ENCODE measurements at places on chromosomes 4 and X.

DNA sequence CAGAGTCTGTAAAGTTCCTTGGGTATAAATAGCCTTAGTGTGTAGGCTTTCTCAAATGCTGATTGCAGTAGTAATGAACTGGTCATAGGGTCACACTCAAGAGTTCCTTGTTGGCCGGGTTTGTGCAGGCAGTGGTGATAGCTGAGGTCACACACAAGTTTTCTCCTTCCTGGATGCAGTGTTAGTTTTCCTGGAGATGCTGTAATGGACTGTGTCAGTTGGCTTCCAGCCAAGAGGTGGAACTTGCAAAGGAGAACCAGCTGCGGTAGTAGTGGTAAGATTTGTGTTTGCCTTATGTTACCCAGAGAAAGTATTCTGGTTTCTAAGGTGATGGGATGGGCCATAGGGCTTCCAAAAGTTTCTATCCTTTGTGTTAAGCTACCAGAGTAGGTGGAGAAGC is 409.8 kb upstream of the FRG1 start:
- DNase-seq, result no peak

DNA sequence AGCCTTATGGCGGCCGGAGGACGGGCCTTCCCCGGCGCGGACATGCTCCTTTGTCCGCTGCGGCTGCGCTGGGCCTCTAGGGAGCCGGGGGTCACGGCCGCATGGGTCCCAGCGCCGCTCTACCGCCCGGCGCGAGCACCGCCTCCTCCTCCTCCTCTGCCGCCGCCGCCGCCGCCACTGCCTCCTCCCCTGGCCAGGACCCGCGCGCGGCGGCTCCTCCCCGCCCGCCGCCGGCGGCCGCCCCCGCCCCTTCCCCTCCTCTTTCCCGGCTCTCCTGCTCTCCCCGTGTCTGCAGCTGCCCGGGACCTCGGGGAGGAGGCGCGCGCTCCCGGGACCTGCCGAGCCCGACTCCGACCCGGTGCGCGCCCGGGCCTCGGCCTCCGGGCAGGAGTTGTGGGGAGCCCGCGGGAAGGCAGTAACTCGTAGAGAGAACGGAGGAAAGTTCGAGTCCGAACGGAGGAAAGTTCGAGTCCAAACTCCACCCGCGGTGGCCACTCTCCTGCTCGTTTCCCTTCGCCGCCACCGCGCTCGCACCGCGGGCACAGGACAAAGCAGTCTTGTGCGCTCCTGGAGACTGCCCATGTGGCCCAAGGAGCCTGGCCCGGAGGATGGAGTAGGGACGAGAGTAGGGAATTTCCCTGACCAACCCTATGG is at the start of gene ADGRA3:
ADGRA3 (minus strand) TSS at position 179 of the 654 bp plus-strand sequence. CDS start 282 bp downstream, outside the sequence.
- DNase-seq, result peak; percentile 21

- DNase-seq, result no peak
Observed at GRCh38 chr4:6110681-6111353, 89.5 kb downstream of the JAKMIP1 start.

- DNase-seq, result no peak
Observed at GRCh38 chrX:38431525-38431924, 79.1 kb downstream of the OTC start.

GRCh38 chr4:826508-827208 is 729 bp upstream of the CPLX1 start:
- no peak for DNase-seq

DNA sequence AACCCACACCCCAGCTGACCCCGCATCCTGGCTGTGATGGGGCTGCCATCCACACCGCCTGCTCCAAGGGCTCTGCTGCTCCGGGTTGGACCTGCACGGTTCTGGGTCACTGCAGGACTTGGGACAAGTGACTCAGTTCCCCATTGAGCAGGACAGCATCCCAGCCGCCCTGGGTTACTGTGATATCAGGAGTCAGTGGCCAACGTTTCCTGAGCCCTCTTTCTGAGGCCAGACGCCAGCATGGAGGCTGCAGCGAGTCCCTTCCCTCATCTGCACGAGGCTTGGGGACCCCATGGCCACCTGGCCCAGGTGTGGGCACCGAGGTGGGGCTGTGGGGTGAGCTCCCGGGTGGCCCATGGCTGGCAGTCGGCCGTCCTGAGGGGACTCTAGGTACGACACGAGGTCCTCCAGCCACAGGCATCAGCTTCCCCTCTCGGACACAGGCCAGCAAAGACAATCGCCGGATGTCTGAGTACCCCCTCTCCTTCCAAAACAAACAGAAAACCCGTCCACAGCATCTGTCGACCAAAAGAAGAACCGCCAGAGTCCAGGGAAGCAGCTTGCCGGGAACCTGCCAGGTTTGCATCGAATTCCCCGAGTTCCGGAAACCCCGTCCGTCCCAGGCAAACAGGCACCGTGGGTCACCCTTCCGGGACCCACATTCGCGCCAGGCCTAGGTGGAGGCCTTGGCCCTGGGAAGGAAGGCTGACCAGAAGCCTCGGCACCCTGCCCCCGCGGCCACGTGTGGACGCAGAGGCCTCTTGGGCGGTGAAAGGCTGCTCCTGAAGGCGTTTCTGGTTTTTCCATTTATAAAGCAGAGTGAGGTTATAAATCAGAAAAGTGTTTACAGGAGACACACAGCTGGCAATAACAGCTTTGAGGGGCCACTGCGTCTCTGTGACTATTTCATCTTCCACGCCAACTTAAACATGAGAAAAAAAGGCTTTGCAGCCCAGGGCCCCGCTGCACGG is 136.0 kb downstream of the FAM53A start:
- DNase-seq, result no peak

DNA sequence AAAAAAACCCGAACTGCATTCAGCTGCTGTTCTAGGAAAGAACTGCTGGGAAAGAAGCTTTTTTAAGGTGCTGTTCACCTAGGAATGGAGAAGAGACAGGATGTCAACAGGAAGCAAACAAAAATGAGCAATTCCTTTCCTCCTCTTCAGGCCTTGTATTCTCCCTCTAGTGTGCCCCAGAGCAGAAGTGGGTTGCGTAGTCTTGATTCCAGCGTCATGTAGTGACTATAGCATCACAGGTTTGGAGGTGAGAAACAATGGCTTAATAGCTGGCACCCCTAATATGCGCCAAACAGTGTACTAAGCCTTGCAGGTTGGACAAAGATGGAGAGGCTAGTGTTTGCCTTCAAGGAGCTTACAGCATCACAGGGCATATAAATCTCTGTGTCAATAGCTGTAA is 146.3 kb upstream of the LCORL start:
- no peak for DNase-seq

DNA sequence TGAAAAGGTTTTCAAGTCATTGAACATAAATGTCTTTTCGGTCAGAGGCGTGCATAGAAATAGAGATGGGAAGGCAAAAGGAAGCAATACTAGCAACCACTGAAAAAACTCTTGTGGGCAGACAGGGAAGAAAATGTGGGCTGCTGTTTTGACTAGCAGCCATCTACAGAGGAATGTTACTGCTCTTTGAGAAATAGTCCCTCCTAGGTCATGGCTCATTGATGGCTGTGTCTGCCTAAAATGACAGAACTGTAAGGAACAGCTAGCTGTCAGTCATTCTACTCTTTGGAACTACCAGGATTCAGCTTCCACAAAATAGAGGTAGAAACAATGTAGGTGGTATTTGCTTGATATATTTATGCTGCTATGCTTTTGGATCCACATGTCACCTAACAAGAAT is 26.9 kb upstream of the TMPRSS11B start:
- no peak for DNase-seq

DNA sequence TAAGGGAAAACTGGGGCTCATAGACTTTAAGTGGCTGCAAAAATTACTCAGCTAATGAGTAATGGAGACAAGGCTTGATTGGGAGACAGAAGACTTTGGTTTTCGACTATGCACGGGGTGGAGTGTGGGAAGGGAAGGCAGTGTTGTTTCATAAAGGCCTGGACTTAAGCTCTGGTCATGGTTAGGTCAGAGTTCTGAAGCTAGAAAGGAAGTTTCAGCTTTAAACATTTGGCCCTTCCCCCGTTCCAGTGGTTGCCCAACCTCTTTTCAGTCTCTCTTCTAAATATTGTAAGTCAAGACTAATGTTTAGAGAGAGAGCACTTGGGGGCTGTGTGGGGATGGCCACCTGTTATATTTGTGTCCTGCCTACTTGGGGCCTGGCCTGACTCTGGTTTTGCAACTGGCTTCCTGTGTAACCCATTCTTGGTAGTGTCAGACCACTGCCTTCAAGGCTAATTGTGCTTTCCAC is 21.0 kb downstream of the MSN start:
- no peak for DNase-seq

DNA sequence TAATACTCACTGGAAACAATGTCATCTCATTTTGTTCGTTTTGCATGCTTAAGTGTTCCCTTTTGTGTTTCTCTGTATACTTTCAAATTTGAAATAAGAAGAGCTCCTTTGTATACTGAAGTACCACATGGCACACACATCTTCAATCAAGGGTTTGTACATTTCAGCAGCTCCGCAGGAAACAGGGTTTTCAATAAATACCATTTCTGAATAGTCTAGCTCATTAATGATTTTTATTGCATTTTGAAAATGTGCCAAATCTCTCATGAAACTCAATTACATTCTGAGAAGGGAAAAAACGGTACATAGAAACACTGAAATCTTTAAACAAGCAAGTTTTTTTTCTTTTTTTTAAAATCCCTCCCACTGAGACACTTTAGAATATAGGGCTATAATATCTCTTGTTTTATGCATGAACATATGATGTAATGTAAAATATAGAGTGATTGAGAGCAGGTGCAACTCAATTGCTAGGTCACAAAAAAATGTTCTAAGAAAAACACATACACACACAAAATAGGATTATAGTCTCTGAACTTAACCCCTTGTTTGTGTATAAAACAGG is 914.2 kb upstream of the PCDH7 start:
- DNase-seq, result no peak

DNA sequence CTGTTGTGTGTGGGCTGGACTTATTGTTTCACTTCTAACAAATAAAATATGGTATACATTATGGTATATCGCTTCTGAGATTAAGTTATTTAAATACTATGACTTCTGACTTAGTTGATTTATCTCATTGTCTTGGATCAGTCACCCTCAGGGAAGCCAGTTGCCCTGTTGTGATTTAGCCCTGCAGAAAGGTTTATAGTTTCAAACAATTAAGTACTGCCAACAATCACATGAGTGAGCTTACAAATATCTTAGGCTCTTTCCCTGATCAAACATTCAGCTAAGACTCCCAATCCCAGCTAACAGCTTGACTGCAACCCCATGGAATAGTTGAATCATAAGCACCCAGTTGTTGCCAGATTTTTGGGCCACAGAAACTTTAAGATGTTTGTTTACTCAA is 85.4 kb downstream of the MAGEC1 start:
- DNase-seq, result no peak

DNA sequence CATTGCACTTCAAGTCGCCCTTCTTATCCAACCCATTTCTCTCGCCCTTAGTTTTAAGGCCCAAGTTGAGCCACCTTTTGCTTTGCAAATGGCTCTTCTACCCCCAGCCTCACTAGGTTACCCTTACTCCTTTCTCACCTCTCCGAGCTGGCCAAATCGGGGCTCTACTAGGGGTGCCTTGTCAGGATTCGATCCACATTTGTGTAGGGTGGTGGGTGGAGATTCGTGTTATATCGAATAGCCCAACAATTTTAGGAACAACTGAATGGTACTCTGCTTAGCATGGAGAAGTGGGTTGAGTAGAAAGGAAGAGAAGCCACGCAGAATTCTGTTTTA is 3.5 kb downstream of the SLIT2 start:
- no peak for DNase-seq

GRCh38 chrX:39631276-39632229 is 466.2 kb downstream of the BCOR start:
- no peak for DNase-seq

DNA sequence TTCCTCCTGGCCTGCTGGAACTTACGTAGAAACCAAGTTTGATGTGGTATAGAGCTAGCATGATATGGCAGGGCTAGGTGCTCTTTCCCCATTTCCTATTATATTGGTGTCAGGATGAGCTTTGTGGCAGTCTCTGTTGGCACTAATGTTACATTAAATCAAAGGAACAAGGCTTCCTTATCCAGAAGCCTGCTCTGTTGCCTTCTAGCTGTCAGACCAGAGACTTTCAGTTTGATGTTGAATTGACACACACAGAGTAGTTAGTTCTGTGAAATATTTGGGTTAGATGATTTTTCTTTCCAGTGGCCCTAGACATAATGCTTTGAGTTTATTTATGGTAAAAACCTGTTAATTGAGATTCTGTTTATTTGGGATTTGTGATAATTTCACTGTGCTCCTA is 10.0 kb downstream of the CNKSR2 start:
- DNase-seq, result no peak

GRCh38 chrX:47182106-47182700 is 11.4 kb upstream of the UBA1 start:
- no peak for DNase-seq

DNA sequence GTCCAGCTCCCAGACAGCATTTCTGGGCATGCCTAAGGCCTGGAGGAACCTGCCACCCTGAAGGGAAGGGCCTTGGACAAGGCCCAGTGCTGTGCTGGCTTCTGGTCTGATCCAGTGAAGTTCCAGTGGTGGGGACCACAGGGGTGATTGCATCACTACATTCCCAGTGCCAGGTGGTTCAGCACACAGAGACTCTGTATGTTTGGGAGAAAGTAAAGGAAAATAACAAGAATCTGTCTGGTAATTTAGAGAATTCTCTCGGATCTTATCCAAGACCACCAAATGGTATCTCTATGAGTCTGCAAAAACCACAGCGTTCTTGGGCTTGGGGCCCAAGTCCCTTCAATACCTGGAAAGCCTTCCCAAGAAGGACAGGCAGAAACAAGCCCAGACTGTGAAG is 131.8 kb upstream of the MAD2L1 start:
- DNase-seq, result no peak

DNA sequence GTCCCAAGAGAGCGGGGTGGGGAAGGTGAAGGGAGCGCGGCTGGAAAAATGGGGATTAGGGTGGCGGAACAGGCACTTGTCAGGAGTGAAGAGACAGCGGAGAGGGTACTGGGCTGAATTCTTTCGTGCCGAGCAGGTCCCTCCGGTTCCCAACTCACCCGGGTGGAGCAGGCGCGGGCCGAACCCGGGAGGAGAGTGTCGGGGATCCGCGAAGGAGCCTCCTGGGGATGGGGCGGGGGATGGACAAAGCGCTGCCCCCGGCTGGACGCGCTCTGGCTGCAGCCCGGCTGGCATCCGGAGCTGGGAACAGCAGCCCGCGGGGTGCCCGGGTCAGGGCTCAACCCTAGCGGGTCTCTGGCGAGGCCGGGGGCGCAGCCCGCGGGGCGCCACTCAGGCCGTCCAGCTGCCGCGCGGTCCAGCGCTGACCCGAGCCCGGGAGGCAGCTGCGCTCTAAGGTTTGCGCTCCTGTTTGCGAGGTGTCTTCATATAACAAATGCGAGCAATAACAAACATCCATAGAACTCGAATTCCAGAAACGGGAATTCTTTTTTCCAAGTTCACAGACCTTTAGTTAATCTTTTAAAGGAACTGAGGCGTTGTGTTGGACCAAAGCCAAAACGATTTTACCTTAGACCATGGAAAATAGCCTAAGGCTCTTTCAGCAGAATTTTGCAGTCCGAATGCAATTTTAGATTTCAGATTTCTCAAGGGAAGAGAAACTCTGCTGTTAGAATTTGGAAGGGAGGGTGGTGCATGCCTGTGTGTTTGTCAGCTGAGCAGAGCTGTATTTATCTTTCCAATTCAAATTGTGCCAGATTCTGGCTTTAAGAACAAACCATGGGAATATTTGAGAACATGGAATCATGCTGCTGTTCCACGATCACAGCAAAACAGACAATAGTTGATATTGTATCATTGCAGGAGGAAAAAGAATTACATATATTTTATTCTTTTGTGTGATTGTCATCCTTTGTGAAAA is 744 bp downstream of the NPY5R start:
- DNase-seq, result no peak

- no peak for DNase-seq
Observed at GRCh38 chrX:137031517-137032340, 2.1 kb downstream of the GPR101 start.

Measured in stimulated activated CD8-positive, alpha-beta memory T cell treated with anti-CD3 and anti-CD28 coated beads, Interleukin-4, amount 100 ng/mL, for 24 hours (primary cell).